Coronary artery (tissue), 2 donors: ENCODE measurements at places on chromosomes 4 and X.
A peak's percentile ranks its signal among the peaks of the same experiment; 100 is the strongest.

DNA sequence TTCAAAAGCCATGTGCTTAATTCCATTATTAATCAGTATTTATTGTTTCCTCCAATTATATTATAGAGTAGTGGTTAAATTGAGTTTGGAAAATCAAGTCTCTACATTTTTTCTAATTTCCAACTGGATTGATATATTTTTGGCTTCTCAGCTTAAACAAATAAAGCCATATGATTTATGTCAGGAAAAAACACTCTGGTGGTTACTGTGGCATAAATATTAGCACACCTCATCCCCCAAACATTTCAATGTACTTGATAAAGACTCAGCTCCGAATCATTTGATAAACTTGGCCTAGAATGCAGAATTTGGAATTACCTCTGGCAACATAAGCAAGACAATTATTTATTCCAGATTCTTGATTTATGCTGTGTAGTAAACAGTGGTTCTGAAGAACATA, 2313.8 kb downstream of the ARAP2 start:
- no peak for DNase-seq

DNA sequence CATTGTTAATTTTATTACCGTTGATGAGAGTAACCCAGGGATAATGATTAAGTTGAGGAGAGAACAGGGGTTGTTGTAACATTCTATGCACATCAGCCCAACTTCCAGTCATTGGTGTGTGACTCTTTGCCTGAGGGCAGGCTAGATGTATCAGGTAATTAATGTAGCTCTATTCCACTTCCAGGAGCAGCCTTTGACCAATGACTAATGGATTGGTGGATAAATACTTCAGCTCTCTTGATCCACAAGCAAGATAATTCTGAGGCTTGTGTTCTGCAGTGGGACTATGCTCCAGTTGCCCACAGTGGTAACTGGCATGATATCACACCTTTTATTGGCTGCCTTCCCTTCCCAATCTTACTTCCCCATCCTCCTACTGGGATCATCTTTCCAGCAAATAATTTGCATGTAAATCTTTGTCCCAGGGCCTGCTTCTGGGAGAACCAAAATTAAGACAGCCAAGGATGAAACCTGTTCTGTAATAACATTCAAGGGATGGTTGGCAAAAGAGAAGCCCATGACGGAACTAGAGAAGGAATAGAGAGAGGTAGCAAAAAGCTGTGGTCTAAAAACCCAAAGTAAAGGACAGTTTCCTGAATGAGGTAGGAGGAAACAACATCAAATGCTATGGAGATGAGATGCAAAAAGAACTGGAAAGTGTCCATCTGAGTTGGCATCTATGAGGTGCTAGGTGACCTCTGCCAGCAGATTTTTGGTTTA, 241.4 kb upstream of the RPS6KA3 start:
- no peak for DNase-seq

DNA sequence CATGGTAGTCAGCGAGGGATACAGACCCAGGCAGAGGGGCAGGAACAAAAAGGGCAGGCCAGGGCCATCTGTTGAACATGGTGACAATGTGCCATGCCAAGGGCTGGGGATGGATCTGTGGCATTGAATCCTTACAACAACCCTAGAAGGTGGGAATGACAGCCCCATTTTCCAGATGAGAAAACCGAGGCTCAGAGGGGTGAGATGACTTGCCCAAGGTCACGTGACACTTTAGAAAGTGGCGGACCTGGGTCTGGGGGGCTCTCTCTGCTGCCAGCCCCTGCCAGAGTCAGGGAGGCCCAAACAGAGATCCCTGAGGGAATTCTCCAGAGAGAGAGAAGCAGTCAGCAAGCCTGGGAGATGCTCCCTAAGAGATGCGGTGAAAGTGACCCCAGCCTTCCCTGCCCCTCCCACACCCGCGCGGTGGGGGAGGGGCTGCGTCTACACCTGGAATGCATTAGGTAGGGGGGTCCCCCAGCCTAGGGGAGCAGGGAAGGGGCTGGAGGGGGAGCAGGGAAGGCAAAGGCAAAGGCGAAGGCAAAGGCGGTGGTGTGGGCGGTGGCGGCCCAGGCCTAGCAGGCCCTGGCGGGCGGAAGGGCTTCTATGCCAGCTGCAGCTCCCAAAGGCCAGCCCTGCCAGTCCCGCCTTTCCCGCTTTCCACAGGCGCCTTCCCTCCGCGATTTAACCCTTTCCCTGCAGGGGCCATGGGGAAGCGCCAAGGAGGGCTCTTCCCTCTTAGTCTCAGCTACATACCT, 13.0 kb downstream of the FGD1 start:
- no peak for DNase-seq

- no peak for DNase-seq
Measured at GRCh38 chr4:40843696-40844095, 93.9 kb downstream of the NSUN7 start.

- peak; percentile 80 for DNase-seq
Measured at GRCh38 chr4:80072228-80072743, 743 bp downstream of the ANTXR2 start.

DNA sequence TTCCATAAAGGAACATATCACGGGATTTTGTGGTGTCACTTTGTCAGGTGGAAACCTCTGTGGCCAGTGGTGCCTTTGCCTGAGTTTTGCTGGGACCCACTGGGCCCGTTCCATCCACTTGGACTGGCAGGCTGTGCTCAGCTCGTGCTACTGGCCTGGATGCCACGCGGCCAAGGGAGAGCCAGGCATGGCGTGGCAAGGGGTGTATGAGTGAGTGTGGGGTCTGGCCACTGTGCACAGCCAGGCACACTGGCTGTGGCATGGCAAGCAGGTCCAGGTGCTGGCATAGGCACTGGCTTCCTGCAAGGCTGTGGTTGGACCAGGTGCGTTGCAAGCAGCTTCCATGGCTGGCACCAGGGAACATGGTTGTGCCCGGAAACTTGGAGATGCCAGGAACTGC, 60.8 kb downstream of the TBCK start:
- no peak for DNase-seq

- DNase-seq: no peak
Measured at GRCh38 chrX:137574784-137575293, 8.9 kb downstream of the ZIC3 start.

DNA sequence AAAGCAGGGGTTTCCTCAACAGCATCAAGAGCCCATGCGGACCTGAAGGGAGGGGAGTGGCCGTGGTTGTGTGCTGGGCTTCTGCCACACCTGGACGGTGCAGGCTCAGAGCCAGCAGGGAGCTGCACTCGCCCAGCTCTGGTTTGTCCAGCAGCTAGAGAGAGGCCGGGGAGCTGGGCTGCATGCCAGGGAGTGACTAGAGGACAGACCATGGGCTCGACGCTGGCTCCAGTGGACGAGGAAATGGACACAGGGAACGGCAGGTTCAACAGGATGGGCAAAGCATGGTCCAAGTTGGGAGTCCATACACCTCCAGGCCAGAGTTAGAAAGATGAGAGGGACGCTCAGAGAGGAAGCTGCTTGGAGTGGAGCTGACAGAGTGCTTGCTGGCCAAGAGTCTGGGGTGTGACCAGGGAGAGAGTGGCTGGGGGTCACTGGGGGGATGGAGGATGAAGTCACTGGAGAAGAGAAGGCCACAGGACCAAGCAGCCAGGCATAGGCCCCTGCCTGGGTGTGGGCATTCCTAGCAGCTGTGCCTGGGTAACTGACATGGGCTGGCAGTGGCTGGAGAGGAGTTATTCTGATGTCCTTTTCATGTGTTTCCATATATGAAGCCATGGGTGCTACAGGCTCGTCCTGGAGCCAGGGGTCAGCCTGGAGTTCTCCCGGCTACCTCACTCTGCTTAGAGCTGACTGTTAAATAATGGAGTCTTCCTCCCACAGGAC, 42.8 kb downstream of the HTT-AS start:
- no peak for DNase-seq

DNA sequence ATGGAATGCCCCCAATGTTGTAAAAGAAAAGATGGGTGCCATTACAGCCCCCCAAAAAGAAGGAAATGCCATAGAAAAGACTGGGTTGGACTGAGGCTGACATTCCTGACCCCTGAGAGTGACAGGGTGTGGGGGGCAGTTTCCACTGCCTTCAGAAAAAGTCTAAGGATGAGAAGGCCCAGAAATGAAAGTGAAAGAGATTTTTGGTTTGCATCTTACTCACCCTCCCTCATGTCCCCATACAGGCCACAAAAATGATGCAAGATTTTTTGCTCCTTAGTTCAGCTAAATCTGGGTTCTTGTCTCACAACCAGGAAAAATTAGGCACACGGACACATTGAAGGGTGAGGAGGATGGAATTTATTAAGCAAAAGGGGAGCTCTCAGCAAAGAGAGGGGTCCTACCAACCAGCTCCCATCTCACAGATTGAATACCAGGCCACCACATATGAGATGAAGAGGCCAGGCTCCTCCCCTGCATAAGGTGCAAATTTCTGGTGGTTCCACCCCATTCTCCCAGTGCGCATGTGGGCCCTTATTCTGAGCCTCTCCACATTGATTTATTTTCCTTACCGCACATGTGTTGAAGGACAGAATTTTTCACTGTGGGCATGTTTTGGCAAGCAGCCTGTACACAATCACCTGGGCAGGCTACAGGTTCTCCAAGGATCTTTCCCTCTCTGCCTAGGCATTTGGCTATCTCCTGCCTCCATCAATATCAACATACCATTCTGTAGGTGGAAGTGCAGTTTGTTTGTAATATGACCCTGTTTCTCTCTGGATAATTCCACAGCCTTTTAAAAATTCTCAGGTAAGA, 18.8 kb downstream of the PPP4R3C start:
- no peak for DNase-seq

- no peak for DNase-seq
Measured at GRCh38 chrX:110703641-110704040, 92.0 kb downstream of the CHRDL1 start.

DNA sequence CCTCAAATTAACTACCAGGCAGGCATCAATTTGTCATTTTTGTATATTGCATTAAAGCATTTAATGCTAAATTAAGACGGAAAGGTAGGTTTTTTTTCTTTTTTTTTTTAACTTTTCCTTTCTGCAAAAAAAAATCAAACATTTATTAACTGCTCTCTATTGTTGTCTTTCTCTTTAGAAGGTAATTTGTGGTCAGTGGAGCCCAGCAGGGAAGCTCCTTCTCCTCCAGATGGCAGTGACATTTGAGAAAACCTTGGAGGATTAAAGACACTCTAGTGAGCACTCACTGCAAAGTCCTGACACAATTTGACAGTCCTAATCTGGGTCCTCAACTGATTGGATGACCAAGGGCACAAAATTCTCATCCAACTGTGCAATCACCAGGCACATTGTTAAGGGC, 102.4 kb downstream of the SLIT2 start:
- no peak for DNase-seq

GRCh38 chr4:45663003-45663402, 460.9 kb downstream of the GABRG1 start:
- no peak for DNase-seq

GRCh38 chr4:113384600-113384999, 335.1 kb downstream of the ANK2 start:
- DNase-seq: no peak

DNA sequence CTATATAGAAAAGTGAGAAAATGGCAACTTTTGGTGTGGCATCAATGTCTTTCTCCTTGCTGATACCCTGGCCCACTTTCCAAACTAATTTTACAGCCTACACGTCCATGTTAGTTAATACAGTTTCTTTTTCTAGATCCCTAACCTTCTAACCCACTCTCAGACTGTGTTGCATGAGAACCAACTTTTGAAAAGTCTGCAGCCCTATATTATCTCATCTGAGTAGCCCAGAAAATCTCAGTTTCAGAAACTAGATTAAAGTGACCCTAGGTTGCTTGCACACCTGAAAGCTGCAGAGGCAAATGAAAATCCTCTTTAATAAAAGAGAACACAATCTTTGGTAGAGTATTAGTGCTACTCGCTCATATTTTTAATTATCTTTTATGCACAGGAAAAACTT, 371.6 kb upstream of the EMCN start:
- DNase-seq: no peak

DNA sequence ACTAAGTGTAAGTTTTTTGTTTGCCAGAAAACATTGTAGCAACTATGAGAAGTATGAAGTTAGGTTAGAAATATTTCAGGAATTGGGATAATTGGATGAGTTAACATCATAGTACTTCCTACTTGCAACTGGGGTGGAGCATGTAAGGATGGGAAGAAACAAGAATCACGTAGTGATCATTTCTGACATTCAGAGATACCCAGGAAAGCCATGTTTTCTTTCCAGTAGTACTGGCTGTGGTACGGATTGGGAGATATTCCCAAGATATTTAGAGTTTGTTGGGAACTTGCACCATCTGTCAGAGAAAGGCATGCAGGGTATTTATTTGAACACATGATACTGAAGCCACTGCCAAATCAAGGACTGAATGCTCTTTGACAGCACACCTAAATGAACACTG, 87.6 kb upstream of the SLC4A4 start:
- no peak for DNase-seq

DNA sequence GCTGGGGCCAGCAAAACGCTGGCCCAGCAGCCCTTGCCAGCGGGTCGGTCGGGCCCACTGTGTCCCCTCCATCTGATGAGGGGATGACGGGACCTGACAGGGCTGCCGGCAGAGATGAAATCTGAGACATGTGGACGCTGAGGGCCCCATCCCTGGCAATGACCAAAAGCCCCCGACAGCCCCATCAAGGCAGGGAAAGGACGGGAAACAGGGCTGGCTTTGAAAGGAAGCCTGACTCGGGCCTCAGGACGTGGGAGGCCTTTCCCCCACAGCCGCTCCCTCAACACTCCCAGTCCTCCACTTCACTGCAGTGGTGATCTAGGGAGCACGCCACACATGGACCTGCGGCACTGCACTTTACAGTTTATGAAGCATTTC, 202.4 kb downstream of the AFAP1 start:
- no peak for DNase-seq

DNA sequence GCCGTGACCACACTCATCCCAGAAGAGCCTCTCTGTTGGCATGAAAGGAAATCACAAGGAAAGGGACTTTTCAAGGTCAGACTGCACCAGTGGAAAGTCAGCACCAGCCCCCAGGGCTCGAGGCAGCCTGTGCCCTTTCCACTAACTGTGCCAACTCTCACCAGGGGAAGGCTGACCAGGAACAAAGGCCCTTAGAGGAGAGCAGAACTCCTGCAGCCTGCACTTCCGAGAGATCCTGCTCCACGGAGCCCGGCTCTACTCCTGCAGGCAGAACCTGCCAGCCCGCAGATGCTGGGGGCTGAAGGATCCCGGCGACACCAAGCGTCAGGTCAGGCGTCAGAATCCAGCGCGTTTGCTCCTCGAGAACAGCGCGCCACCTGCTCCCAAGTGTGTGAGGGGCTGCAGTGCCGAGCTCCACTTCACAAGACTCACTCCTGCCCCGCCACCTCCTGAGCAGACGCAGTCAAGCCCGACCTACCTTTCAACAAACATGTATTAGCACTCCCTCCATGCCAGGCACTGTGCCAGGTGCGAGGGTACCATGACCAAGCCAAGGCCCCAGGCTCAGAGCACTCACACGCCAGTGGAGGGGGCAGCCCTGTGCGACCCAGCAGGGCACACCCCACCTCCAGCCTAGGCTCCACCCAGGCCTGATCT, 13.6 kb upstream of the HELT start:
- no peak for DNase-seq

- DNase-seq: no peak
Measured at GRCh38 chr4:168674866-168675265, 178.0 kb downstream of the PALLD start.
